ENCODE measurements at places on chromosomes 5 and 9.

DNA sequence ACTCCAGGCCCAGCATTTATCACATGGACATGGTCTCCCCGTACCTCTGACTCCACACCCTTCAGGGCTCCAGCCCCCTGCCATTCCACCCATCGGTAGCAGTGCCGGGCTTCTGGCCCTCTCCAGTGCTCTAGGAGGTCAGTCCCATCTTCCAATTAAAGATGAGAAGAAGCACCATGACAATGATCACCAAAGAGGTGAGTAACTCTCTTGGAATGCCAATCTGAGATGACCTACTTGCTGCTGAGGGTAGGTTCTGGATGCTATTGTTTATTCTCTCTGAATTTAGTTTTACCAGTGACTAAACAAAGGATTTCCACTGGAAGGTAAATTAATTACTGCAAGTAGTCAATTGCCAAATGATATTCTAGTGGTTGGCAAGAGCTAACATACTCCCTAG, 80.8 kb downstream of the TLE4 start:
- DNase-seq, result no peak

GRCh38 chr5:122661496-122662180, 113.2 kb upstream of the SNX2 start:
- no peak for DNase-seq

DNA sequence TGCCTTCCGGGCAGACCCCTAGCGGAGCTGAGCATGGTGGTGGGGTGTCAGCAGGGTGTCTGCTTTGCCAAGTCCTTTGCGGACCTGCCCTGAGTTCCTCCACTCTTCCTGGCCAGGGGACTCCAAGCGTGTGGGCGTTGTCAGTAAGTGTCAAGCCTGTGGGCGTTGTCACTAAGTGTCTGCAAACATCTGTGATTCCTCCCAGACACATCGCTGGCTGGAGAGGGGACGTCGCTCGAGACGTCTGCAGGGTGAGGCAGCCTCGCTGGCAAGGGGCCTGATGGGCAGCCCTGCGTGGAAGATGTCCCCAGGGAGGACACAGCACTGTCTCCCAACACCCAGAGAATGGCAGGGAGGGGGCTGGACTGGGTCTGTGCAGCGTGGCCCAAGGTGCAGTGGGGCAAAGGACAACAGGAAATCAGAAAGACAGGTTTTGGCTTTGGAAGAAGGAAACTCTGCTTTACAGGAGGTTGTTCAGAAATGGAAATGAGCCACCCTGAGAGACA, 28.8 kb downstream of the ADAMTSL2 start:
- DNase-seq, result no peak

DNA sequence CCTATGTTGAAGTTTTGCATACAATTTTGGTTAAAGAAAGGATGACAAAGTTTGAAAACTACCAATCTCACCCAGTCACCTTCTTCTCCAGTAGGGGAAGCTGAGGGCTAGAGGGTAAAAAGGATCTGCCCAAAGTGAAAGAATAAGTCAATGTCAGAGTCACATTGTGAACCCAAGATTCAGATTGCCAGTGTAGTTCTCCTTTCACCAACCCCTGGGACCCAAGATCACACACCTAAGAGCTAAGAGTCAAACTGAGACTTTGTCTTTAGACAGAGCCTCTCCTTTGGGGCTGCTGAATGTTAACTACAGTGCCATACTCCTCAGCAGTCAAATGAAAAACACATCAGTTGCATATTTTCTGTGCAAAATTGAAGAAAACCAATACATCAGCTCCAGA, 210.6 kb downstream of the ATP10B start:
- no peak for DNase-seq

DNA sequence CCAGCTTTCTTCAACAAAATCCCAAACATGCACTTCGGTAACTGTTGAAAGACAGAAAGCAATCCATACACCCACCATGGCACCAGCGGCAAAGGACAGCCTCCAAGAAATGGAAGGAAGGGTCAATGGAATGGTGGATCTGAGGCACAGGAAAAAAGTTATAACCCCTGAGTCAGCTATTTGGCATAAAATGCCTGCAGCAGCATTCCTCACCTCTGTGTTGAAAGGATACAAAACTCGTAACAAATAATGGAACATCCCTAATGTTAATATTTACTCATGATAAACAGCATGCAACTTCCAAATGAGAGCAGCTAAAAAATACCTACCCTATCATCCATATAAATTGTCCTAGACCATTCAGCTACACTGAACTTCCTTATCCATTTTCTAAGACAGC, 9.4 kb downstream of the FBXW11 start:
- DNase-seq, result no peak

DNA sequence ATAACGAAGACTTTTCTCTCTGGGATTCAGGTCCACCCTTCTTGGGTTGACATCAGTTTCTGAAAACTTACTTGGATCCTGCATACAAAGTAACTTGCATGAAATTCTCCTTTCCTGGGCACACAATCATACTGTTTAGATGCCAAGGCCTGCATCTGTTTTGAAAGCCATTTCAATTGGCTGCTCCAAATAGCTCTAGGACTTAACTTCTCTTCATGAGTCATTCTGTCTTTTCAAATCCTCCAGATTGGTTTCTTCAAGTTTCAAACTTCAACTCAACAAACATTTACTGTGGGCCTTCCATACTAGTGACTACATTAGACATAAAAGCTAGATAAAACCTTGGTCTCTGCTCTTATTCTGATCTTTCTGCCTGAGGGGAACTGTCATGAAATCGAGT, 54.8 kb upstream of the HMHB1 start:
- no peak for DNase-seq
